ENCODE measurements at places on chromosomes 13 and 19.

- DNase-seq, result no peak
Measured at GRCh38 chr13:94369972-94370436, 109.5 kb downstream of the DCT start.

DNA sequence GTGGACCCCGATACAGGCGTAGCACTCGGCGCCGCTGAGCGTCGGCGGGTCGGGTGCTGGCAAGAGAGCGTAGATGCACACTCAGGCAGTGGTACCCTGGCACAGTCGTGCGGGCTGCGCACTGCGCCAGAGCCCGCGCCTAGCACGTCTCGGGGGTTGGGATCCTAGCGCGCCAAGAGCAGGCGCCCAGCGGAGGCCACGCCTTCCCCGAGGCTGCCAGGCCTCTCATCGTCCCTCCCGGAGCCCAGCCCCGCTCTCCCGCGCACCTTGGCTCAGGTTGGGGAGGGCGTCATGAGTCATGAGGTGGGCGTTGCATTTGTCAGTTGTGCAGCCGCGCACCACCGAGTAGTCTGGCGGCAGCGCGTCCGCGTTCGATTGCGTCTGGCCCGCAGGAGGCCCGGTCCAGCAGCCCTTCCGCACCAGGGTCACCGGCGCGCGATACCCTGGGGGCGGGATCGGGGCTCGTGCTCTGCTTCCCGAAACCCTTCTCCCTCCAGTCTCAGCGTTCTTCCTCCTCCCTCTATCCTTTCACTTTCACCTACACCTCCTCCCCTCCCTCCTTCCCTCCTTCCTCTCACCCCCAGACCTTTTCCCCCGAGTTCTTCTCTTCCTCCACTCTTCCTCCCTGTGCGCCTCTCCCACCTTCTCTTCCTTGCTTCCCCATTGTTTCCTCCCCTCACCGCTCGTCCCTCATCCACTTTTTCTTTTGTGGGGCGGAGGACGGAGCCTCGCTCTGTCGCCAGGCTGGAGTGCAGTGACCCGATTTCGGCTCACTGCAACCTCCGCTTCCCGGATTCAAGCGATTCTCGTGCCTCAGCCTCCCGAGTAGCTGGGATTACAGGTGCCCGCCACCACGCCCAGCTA lies 3.5 kb downstream of the LYPD5 start:
- DNase-seq, result no peak

- DNase-seq, result no peak
Measured at GRCh38 chr19:32404213-32404932, 1.2 kb upstream of the DPY19L3 start.

GRCh38 chr19:8615813-8616596 lies 5.5 kb upstream of the ADAMTS10 start:
- no peak for DNase-seq

DNA sequence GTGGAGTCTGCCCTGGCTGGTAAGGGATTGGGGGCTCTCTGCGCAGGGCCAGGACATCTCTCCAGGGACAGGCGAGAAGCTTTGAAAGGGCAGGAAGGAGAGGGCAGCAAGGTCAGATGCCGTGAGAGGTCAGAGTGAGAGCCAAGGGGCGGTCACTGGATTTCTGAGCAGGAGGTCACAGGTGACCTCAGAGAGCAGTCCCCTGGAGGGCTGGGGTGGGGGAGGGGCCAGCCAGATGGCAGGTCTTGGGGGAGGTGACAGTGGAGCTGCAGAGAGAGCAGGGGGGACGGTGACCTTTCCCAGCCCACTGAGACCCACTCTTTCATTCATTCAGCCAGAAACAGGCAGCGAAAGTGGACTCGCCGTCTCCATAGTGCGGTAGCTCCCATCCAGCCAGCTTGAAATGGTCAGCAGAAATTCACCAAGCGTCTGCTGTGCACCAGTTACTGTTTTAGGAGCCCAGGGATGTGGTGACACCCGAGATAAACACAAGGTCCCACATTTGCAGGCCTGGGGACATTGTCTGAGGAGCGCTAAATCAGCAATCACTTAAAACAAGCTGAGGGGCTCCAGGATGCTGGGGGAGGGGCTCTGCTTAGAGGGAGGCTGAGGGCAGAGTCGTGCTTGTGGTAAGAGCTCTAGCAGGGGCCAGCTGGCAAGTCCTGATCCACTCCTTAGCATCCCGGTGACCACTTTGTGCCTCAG lies 10.2 kb downstream of the CARM1 start:
- DNase-seq, result no peak

DNA sequence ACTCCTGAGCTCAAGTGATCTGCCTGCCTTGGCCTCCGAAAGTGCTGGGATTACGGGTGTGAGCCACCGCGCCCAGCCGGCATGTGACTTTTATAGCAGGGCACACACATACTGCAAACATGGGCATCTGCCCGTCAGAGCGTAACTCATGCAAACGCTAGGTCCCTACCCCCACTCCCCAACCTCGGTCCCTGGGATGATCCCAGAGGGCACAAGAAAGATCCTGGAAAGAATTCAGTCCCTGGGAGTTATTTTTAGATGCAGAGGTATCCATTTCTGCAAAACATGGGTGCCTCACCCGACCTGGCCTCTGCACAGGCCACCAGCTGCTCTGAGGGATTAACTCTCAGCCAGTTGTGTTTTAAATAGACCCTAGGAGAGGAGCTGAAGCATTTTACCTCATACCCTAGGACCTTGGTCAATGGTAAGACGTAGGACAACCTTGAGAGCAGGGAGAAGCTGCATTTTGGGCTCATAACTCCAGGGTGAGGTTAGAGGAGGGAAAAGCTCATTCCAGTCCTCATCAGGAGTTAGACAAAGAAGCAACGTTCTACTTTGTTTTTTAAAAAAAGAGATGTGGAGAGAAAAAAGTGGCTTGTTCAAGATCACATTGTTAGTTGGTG lies 10.8 kb downstream of the TMEM38A start:
- no peak for DNase-seq

DNA sequence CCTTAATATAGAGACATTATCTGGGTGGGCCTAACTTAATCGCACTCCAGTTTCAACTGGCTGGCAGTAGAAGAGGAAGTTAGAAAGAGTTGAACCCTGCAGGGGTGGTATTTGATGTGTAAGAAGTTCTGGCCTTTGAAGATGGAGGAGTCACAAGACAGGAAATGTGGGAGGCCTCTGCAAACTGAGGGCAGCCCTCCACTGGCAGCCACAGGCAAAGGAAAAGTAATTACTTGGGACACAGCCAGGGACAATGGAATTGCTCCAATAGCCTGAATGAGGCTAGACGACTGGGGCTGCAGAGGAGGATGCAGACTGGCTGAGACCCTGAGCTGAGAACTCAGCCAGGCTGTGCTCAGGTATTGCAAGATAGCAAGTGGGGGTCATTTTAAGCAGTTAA lies 703.3 kb upstream of the ARGLU1 start:
- DNase-seq, result no peak

DNA sequence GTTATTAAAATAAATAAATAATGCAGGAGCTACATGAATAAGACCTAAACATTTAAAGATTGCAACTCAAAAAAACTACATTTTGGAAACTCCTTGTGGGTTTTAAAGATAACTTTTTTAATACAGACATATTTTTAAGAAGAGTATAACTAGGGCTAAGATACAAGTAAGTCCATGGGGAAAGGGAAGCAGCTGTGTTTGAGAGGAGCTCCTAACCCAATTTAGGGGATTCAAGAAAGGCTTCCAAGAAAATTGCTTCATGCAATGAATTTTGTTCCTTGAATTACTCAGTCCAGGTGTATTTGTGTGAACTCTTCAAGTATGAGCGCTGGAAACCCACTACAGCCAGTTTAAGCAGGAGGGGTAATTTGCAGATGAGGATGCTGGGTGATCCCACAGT lies 44.1 kb upstream of the C13orf42 start:
- no peak for DNase-seq

DNA sequence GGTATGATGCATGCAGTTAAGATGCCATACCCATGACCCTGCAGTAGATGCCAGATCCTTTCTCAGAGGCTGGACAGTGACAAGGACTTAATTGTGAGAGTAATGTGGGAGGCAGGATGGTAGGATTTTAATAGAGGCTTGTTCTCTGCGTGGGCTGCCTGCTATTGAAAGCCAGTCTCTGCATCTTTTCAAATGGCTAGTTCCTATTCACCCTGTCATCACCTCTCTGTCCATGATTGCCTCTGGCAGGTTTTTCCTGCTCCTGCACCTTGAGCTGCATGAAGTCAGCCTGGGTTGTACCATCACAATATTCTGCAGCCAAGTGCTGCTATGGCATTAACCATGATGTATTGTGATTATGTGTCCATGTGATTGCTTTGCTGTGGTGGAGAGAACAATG lies 440.5 kb downstream of the ITGBL1 start:
- no peak for DNase-seq

DNA sequence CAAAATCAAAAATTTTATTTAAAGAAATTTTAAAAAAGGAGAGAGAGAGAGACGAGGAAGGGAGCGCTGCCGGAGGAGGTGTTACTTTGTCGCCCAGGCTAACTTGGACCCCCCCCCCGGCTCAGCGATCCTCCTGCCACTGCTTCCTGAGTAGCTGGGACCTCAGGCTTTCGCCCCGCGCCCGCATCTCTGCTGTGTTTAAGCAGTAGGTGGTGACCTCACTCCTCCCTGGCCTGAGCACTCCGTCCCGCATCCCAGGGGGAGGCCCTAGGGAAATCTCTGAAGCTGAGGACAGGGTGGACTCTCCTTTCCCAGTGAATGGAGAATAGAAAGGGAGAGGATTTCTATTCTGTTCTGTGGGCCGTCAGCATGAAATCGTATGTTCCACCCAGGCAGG lies 485 bp upstream of the ZNF845 start:
- no peak for DNase-seq

GRCh38 chr13:66477816-66478215 lies 752.3 kb downstream of the PCDH9 start:
- no peak for DNase-seq

DNA sequence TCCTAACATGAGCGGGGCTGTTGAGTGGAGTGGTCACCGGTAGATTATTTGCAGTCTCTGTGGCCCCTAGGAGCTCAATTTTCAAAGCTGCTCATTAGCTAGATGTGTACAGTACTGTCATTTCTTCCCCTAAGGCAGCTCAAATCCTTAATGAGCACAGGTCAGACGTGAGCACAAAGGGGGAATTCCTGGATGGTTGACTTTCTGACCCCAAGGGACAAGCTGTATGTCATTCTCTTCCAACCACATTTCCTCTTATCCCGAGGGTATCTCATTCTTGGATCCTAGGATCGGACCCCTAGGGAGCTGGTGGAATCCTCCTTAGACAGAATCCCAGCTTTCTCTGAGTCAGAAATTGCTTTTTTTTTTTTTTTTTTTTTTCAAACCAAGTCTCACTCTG lies 5.7 kb upstream of the OR7G3 start:
- no peak for DNase-seq

GRCh38 chr19:16377521-16377920 lies 52.9 kb downstream of the KLF2 start:
- no peak for DNase-seq

DNA sequence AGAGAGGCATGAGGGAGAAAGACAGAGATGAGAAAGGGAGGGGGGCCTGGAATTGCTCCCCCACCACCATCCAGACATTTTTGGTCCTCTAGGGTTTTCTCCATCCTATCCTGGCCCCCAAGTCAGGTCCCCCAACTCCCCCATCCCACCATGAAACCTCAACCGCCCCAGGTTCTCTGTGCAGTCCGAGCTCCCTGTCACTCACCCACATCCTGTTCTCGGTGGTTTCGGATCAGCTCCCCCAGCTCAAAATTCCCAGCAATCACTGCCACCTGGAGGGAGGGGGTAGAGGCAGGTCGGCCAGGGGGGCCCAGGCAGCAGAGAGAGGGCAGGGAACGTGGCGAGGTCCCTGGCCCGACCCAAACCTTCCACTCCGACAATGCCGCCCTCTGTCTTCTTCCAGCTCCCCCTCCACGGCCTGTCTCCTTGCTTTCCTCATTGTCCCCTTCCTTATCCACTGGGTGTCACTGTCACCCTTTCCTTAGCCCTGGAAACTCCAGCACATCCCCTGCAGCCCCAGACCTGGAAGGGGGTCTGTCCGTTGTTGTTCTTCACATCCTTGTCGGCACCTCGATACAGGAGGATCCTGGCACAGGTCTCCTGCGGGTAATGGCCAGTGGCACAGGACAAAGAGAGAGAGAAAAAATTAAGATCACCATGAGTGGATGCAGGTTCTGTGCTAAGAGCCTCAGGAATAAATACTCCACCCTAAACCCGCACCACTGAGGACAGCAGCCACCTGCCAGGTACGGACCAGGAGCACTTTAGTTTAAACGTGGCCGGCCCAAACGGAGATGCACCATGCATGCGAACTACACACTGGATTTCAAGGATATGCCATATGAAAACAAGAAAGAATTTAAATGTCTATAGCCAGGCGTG lies 15.4 kb downstream of the SHANK1 start:
- no peak for DNase-seq

- no peak for DNase-seq
Measured at GRCh38 chr13:106836186-106836802, 268.4 kb upstream of the ARGLU1 start.

DNA sequence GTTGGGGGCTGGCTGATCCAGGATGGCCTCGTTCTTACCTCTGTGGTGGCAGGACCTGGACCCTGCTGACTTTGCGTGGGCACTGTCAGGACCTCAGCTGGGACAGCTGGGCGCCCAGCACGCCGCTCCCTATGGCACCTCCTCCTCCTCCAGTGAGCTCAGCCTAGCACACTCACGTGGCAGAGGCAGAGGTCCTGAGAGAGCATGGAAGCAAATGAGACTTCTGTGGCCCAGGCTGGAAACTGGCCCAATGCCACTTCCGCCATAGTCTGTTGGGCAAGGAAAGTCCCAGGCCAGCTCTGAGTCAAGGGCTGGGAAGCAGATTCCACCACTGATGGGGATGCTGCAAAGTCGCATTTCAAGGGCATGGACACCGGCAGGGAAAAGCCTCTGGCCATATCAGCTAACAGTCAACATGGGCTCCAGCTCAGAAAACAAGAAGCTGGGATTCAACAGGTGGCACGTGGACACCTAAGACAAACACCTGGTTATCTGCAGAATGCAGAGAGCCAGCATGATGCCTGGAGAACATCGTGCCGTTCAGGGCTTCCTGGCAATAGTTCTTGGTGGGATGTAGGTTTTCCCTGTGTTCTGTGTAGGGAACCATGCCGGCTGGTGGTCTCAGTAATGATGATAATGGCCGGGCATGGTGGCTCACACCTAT lies 16.7 kb downstream of the MYBPC2 start:
- DNase-seq, result no peak

DNA sequence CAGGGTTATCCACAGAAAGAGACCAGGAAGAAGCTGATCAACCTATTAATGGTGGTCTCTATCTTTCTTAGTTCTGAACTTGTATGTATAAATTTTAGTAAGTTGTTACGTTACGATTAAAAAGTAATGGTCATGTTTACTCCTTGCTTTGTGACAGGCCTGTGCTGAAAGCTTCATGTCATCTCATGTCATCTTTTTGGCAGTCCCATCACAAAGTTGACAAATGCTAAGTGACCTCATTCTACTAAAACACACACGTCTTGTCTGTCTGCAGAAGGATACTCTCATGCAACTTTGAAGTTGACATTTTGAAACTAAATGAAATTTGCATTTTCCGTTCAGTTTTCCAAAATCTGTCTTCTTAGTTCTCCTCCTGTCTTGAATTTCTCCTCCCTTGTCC lies 345.9 kb downstream of the DNAJC15 start:
- no peak for DNase-seq

- DNase-seq, result no peak
Measured at GRCh38 chr19:46489445-46490272, 6.0 kb downstream of the PNMA8B start.

- DNase-seq, result no peak
Measured at GRCh38 chr13:90690458-90691080, 656.9 kb upstream of the MIR17HG start.
